ENCODE measurements at places on chromosomes 4 and X. TPM values are rescaled to one million over a fixed set of nuclear protein-coding genes. Genes with fewer than 3 reads are reported as not detected.

GRCh38 chr4:179398414-179398813 lies 1956.2 kb upstream of the AGA start:
- DNase-seq = no peak

DNA sequence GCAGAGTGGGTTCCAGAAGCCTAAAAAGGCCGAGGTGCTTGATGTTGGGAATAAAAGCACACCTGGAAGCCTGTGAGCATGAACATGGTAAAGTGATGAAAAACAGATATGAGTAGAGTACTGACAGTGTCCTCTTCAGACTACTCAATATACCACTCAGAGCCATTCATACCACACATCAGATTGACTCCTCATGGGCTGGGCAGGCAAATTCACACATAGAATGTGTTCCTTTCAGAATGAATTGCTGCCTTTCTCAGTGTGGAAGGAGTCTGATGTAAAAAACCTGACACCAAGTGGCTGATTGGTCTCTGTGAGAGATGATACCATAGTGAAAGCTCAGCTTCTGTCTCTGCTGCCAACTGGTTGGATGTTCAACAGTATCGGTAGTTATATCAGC lies 442.7 kb downstream of the RAPGEF2 start:
- DNase-seq = no peak

DNA sequence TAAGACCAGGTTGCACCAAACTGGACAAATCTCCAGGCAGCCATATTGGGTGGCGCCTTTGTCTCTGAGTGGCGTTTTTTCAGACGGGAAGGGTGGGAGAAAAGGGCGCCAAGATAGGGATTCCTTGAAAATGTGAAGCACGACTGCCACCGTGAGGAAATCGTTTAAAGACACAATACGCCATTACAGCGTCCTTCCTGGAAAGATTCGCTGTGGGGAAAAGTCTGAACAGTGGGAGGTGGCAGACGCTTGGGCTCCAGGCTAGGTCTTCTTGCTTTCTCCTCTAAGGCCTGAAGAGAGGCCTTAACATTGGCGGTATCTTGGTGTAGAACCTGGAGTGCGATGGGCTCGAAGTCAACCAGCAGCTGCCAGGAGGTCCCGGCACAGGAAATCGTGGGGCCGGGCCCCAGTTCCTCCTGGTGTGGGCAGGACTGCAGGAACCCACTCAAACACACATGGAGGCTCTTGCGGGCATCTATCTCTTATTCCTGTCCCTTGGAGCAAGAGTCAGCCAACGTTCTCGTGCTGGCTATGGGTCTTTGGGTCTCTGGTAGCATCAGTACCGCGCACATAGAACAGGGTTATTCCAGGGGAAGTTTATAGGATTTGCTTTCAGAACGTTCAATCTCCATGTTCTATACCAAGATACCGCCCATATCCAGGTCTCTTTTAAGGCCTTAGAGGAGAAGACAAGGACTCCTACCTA lies 208.8 kb downstream of the OR13H1 start:
- DNase-seq = peak; percentile 79

DNA sequence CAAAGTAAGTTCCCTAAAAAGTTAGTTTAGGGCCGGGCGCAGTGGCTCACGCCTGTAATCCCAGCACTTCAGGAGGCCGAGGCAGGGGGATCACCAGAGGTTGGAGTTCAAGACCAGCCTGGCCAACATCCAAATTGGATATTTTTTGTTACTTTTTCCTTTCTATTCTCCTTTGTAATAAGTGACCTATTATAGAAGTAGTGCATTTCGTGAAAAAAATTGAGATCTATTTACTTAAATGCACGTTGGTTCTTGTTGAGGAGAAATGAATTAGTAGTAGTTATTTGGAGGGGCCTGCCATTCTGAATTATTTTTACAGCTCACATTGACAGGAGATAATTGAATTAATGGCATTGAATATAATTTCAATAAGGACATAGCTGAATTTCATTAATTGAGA lies 22.3 kb upstream of the NDUFC1 start:
- DNase-seq = no peak

DNA sequence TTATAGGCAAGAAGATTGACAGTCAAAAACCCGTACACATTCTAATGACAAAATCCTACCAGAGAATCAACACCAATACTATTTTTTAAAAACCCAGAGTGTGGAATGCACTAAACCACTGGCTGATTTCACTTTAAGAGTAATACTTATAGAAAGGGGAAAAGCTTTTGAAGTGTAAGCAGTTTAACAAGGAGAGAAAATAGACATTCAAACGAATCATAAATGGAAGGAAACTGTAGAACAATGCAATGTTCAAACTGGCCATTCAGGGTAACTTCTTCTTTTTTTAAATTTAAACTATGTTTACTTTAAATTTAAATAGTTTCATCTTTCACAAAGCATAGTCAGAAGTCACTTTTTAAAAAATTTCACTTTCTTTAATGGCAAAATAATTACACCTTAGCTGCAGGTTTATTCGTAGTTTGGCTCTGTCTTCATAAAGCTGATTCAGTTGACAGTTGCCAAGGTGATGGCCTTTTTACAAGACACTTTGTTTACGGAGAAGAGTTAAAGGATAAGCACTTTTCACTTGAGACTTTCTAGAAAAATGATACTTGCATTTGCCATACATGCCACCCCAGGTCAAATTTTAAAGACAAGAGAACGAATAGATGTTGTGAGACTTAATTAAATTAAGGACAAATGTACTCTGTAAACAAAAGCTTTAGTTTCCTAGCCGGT lies 82.4 kb upstream of the KLF3 start:
- DNase-seq = no peak

DNA sequence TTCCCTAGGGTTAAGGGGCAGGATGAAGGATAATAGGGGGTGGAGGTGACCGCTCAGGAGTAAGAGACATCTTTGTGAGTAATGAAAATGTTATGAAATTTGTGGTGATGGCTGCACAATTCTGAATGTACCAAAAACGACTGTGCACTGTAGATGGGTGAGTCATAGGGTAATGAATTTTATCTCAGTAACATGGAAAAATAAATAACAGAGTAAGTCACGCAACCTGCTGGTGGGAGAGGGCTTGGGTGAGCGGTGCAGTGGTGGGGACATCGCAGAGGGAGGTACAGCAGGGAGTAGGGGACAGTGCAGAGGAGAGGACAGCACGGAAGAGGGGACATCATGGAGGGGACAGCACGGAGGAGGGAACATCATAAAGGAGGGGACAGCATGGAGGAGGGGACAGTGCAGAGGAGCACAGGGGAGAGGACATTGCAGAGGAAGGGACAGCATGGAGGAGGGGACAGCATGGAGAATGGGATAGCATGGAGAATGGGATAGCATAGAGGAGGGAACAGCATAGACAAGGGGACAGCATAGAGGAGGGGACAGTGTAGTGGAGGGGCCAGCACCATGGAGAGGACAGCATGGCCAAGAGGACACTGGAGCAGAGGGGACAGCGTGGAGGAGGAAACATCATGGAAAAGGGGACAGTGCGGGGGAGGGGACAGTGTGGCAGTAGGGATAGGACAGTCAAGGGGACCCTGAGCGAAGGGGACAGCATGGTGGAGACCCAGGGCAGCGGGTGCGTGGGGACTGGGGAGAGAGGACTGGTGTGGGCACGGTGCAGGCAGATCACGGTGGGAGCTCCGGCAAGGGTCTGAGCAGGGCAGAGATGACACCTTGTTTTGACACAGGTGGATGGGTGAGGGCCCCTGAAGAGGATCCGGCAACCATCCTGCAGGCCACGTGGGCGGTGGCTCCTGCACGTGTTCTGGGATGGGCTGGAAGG lies 68.5 kb upstream of the MXD4 start:
- no peak for DNase-seq

GRCh38 chr4:169664615-169665014 lies 44.2 kb downstream of the CLCN3 start:
- no peak for DNase-seq

DNA sequence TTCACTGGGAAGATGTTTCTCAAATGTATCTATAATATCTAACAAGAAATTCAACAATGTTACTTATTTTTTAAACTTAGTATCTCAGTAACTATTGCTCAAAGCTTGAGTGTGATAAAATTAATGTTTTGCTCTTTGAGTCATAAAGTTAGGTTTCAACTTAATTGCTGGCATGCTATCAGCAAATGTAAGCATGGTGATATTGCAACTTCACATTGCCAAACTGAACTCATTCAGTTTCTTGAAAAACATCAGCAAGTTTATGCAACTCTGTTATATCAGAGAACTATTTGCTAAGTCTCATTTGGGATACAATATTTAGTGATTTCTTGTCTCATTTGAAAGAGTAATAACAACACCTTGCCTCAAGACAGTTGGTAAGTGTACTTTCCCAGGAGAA lies 91.2 kb upstream of the KLF3 start:
- DNase-seq = no peak

GRCh38 chr4:23373261-23373660 lies 516.6 kb downstream of the PPARGC1A start:
- DNase-seq = peak; percentile 28

GRCh38 chr4:168643111-168643795 lies 146.4 kb downstream of the PALLD start:
- no peak for DNase-seq

GRCh38 chr4:183008492-183008891 lies 90.6 kb upstream of the WWC2 start:
- DNase-seq = no peak

DNA sequence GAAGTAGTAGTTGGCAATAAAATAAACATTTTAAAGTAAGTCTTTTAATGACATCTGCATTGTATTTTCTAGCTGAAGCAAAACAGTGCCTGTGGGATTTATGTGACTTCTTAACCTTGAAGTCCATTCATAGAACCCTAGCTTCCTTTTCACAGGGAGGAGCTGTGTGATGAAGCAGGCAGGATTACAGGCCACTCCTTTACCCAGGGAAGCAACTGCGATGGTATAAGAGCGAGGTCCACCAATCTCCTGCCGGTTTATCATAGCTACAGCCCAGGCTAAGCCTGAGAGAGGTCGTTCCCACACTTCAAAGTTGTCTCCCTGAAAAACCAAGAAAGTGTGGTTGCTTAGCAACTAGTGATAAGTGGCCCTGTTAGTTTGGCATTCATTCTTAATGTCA lies 7.0 kb downstream of the RPL36A start:
- DNase-seq = no peak

DNA sequence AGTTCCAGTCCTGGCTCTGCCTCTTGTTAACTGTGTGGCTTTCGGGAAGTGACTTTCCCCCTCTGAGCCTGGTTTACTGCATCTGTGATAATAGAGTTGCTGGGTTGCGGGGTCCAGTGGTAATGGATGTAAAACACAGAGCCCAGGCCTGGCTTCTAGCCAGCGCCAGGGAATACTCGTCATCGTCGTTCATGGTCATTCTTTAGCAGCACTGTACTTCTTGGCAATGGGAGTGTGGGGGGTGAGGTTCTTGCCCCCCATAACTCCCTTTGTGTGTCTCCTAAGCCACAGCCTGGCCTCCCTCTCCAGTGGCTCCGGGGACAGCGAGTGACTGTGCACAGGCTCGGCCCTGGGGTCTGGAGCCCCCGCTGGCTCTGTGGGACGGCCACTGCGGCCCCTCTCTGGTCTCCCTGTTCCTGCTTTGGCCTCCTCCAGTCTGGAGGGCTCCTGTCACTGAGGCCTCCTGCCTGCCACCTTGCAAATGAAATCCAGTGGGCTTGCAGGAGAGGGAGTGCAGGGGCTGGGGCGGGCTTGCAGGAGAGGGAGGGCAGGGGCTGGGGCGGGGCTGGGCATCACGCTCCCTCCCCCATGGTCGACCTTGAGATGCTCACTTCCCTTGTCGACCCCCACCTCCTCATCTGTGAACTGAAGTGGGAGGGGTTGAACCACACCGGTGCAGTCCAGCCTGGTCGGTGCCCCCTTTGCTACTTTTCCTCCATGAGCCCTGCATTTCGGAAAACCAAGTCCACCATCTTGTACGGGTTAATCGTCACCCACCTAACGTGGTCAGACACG lies 13.2 kb downstream of the PSAPL1 start:
- peak; percentile 10 for DNase-seq

GRCh38 chr4:75555294-75556164 lies at the start of gene ODAPH:
Gene ODAPH (plus strand): TSS chr4:75556066. CDS start chr4:75556083, 17 bp downstream.
- no peak for DNase-seq

GRCh38 chr4:168679819-168680218 lies 183.0 kb downstream of the PALLD start:
- no peak for DNase-seq

DNA sequence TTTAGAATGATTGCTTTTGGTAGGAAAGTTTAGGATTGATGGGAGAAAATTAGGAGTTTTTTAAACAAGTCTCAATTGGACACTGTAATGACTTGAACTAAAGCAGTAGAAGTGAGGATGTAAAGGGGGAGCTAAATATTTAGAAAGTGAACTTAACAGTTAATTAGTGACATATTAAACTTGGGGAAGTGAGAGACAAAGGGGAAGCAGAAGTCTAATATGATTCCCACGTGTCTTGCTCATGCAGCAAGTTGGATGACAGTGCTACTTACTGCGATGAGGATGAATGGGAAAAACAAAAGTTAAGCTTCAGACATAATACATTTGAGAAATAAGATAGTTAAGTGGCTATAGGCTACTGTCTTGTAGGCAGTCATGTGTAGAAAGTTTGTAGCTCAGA lies 110.4 kb downstream of the RPA4 start:
- no peak for DNase-seq

GRCh38 chr4:29037501-29037900 lies 1682.7 kb upstream of the PCDH7 start:
- DNase-seq = no peak

GRCh38 chrX:9995855-9996339 lies 28.7 kb downstream of the CLDN34 start:
- peak; percentile 90 for DNase-seq

DNA sequence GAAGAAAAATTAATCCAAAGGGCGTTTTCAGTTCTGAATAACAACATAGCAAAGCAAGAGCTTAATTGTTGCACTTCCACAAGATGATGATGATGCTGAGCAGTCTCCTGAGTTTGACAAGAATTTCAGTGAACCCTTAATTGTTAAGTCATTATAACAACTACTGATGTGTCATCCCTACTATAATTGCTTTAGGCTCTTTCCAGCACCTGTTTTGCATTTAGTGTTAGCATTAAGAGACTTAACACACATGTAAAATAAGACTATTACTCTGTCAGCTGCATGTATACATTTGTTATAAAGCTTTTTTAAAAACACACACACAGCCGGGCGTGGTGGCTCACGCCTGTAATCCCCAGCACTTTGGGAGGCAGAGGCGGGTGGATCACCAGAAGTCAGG lies 37.9 kb upstream of the GALNT7 start:
- no peak for DNase-seq

GRCh38 chrX:48533165-48533564 lies 6.3 kb upstream of the TBC1D25 start:
- no peak for DNase-seq

GRCh38 chr4:186651181-186651603 lies 72.5 kb downstream of the FAT1 start:
- DNase-seq = no peak

The ANK2 gene
- total RNA-seq = 15.1 TPM

The SPACA5 gene
- not detected for total RNA-seq

The PDLIM3 gene
- 30.8 TPM for total RNA-seq

The TNMD gene
- total RNA-seq = 1.1 TPM

The COX7B2 gene
- total RNA-seq = not detected

The FATE1 gene
- not detected for total RNA-seq

The KCNE5 gene
- not detected for total RNA-seq
